Stimulated activated CD4-positive, alpha-beta T cell treated with anti-CD3 and anti-CD28 coated beads, TNF-alpha, amount 100 ng/mL, for 4 hours (primary cell): ENCODE measurements at places on chromosomes 6 and 20.

- DNase-seq: no peak
These were observed 163.6 kb upstream of the CENPW start for GRCh38 chr6:126176282-126176681.

GRCh38 chr6:1525364-1526038 lies 84.2 kb upstream of the FOXC1 start:
- no peak for DNase-seq

GRCh38 chr6:35388030-35388429 lies 45.7 kb downstream of the PPARD start:
- no peak for DNase-seq

DNA sequence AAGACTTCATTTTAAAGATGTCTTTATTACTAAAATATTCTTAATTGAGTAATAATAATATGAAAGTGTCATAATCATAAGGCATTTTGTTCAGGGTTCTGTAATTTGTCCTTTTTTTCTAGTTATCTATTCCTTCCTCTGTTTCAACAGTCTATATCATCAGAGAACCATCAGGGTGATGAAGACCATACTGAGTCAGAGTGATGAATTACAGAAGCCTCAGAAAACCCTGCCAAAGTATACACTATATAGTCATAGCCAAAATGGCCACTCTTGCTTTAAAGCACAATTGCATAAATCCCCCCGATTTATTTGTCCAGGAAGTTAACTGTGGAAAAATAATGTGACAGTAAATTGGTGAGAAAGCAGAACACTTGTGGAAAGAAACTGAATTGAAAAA lies 735.0 kb downstream of the EPHA7 start:
- DNase-seq: no peak

GRCh38 chr20:63070771-63071540 lies 64.2 kb upstream of the BHLHE23 start:
- no peak for DNase-seq

DNA sequence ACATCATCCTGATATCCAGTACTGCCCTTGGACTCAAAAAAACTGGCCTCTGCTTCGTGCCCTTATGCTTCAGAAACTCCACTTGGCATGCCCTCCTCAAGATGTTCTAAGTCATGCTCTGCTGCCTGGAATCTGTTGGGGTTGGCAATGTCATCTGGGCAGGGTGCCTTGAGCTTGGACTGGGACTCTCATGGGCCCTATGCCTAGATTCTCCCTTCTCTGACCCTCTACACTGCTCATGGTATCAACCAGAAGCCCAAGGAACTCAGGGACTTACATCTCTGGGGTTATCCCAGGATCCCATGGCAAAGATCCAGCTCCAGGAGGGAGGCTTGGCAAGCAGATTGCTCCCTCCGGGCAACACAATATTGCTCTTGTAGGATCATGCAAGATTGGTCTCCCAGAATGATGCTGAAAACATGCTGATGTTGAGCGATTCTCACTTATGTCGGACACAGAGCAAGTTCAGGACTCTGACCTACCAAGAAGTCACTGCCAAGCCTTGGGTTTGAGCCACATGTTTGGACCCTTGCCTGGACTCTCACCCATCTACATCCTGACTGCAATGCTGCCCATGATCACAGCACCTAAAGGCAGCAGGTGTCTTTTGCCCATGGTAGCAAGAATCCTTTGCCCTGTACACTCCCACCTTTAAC lies 88.8 kb downstream of the ADAT2 start:
- DNase-seq: no peak

GRCh38 chr6:163878698-163879097 lies 464.2 kb downstream of the QKI start:
- no peak for DNase-seq

DNA sequence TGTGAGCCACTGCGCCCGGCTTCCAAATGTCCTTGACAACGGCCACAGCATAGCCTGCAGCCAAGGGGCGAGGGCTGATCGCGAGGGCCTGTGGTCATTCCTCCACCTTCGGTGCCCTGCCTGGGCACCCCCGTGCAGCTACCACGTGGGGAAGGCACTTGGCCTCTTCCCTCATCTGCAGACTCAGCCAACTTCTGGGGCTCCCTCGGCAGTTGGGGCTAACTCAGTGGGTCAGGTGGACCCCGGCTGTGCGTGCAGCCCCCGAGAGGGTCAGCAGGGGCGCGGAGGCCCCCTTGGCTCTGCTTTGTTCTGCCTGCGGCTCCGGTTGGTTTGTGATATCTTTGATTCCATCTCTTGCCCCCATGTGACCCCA lies 52.9 kb upstream of the BHLHE23 start:
- DNase-seq: no peak

- DNase-seq: no peak
These were observed 63.3 kb downstream of the TOX2 start for GRCh38 chr20:43977962-43978361.

DNA sequence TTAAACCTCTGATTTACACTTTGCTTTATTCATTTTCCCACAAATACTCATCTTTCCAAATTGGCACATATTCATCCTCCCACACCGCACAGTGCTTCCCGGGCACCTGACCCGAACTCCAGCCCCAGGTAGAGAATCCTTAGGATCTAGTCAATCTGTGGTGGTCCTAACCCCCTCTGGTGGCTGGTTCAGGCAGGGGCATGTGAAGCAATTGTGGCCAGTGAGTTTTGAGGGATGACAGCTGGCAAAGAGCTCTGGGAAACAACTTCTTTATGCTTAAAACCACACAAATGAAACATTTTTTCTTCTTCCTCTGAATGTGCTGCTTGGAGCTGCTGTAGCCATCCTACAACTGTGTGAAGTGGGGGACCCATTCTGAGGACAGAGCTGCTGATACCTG lies 54.7 kb downstream of the ELOVL5 start:
- DNase-seq: no peak

GRCh38 chr6:53441761-53442160 lies 93.0 kb upstream of the ELOVL5 start:
- no peak for DNase-seq

- no peak for DNase-seq
These were observed 226.9 kb downstream of the SIM1 start for GRCh38 chr6:100237821-100238220.

- DNase-seq: peak; percentile 59
These were observed 4.1 kb upstream of the BNIP5 start for GRCh38 chr6:36340618-36341454.

GRCh38 chr6:167824591-167825331 lies 1.9 kb upstream of the AFDN start:
- DNase-seq: no peak

GRCh38 chr6:44061375-44062104 lies 65.7 kb downstream of the MRPL14 start:
- no peak for DNase-seq

GRCh38 chr20:11296221-11296620 lies 621.5 kb upstream of the BTBD3 start:
- DNase-seq: no peak

GRCh38 chr6:43669922-43670622 lies 17.5 kb downstream of the MRPS18A start:
- no peak for DNase-seq

- no peak for DNase-seq
These were observed 899.4 kb upstream of the FLRT3 start for GRCh38 chr20:15236812-15237211.

GRCh38 chr6:109305028-109305427 lies 77.2 kb downstream of the CD164 start:
- DNase-seq: no peak

- no peak for DNase-seq
These were observed 357.3 kb downstream of the FOXA2 start for GRCh38 chr20:22226849-22227700.

- DNase-seq: no peak
These were observed 87.8 kb downstream of the ANKRD6 start for GRCh38 chr6:89520736-89521135.

DNA sequence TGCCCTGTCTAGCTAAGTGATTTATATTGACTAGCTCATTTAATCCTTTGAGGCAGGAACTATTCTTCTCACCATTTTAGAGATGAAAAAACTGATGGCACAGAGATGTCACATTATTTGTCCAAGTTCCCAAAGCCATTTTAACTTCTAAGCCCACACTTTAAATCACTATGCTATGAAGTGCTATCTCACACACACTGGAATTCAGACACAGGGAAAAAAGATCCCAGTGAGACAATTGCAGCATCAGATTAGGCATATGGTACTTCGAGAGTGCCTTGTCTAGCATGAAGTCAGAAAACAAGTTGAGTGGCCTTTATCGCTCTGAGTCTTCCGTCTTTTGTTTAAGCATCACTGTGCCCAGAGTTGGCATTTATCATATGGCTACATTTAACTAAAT lies 54.1 kb upstream of the PDE7B start:
- DNase-seq: no peak

- DNase-seq: no peak
These were observed 6.3 kb downstream of the BCAS1 start for GRCh38 chr20:54063992-54064676.

- DNase-seq: no peak
These were observed 8.6 kb downstream of the ZNF292 start for GRCh38 chr6:87164004-87164403.

DNA sequence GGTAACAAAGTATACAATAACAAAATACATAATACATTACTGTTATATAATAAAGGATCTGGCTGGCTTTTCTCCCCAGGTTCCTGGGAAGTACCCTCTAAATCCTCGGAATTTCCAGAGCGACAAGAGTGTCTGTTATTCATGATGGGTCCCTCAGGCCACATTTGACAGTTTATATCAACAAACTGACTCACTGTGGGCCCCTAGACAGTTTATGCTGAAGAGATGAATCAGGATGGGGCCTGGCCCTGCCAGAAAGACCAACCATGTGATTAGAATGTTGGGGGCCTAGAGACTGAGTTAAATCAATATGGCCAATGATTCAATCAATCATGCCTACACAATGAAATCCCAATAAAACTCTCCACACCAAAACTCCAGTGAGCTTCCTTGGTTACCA lies 13.5 kb downstream of the USP45 start:
- no peak for DNase-seq

- no peak for DNase-seq
These were observed 119.7 kb upstream of the AHI1 start for GRCh38 chr6:135617222-135617621.

- no peak for DNase-seq
These were observed 68.7 kb downstream of the PLAGL1 start for GRCh38 chr6:143939364-143939763.

- DNase-seq: no peak
These were observed 62.4 kb downstream of the FAM229B start for GRCh38 chr6:112149719-112150263.

DNA sequence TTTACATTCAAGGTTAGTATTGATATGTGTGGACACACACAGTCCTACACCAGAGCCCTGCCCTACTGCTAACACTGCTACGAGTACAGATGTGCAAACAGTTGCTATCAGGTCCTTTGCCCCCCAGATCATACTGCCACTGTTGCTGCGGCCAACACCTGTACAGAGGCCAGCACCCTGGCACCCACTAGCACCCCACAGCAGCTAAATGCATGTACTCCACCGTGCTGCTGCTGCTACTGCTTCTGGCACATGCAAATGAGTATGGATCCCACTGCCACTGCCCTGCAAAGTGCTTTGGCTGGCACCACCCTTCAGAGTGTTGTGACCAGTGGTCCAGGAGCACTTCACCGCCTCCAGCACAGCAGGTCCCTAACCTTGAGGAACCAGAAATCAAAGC lies 621.9 kb downstream of the GRIK2 start:
- DNase-seq: no peak

DNA sequence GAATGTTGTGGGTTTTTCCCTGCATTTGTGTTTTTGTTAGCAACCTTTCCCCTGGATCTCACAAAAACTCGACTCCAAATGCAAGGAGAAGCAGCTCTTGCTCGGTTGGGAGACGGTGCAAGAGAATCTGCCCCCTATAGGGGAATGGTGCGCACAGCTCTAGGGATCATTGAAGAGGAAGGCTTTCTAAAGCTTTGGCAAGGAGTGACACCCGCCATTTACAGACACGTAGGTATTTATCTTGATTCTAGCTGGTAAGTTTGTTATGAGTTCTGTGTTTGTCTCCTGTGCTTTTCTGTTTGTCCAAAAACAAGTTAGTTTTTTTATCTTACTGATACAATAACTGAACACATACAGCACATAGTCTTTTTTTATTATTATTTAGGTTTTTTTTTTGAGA lies 3.0 kb downstream of the SLC25A27 start:
- no peak for DNase-seq

DNA sequence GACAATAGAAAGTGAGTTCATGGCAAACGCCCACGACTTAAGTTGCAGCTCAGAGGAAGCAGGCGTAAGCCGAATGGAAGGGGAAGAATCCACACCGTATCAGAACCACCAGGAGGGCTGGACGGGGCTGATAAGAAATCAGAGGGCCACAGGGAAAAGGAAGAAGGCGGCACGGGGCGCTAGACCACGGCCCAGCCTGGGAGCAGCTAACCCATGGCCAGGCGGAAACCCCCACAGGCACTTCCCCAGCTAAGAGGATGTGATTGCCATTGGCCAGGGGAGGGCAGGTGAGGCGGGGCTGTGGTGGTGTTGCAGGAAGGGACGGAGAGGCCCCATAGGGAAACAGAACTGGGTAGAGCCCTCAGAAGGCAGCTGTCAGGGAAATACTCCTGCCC lies 174.0 kb upstream of the AFDN start:
- DNase-seq: no peak

DNA sequence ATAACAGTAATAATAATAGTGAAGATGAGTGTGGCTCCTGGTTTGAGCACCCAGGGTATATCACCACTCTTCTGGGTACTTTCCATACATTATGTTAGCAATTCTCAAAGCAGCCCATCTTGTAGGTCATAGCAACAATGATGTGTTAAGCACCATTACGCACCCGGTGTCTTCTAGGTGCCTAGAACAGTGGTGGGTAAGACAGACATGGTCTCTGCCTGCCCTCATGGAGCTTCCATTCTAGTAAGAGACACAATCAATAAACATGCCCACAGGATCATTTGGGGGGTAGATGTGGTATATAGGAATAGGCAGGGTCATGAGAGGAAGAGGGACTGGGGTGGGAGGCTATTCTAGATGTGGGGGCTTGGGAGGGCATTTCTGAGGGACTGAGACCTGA lies 21.0 kb upstream of the OCSTAMP start:
- no peak for DNase-seq

DNA sequence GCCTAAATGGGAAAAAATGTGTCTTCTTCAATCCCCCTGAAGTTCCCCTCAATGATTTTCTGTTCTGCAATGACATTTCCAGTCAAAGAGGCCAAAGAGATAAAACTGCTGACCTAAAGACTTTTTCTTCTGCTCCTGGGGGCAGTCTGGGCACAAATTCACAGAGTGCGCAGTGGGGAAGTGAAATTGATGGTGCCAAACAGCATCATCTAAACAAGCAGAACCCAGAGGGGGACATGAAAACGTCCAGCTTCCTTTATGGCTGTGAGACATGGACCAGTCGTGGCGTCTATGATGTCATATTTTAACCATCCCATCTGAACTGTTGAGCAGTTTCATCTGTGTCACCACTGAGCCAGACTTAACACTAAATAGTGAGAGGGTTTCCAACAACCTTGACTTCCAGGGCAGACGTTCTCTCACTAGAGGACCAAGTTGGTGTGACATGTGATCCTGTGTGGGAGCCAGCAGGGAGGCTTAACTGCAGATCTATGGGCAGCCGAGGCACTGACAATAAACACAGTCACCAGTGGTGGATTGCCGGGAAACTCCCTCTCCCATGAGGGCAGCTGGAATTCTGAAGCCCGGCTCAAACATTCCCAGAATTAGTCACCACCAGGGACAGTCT lies 12.4 kb downstream of the SCML4 start:
- DNase-seq: no peak
